ENCODE measurements at places on chromosomes 1 and 21.

DNA sequence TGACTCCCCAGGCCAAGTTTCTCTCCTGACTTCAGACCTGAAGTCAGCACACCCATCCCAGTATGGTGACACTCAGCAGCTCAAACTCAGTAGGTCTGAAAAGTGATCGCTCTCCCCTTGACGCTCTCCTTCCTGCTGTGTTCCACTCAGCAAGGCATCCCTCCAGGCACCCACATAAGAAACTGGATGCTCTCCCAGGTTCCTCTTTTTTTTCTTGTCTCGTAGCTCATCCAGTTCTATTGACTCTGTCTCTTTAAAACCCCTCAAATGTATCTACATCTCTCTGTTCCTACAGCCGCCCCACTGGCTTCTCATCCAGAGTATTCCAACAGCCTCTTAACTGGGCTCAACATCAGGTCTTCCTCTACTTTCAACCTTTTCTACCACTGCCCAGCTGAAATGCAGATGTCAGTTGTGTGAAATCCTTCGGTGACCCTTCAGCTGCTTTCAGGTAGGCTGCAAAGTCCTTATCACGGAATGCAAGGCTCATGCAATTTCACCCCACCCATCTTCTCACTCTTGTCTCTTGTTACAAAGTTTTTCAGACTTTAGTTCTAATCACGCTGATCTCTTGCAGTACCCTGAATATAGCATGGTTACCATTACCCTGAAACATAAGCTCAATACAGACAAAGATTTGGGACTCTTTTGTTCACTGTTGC, 286.2 kb upstream of the POU3F1 start:
- no peak for DNase-seq

DNA sequence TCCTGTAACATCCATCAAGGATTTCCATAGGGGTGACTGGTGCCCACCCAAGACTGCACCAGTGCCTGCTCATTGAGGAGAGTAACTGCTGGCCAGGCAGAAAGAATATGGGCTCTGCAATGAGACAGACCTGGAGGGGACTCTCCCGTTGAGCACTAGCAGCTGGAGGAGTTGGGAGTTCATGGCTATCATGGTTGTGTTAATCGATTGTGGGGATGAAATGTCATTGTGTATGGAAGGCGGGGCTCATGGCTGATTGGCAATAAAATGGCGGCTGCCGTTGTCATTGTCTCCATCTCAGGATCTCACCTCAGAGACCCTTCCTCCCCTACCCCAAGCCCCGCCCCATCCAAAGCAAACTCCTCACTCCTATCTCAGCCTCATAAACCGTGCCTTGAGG, 3.9 kb downstream of the TMEM125 start:
- DNase-seq = no peak

GRCh38 chr1:40014253-40014706, 26.2 kb upstream of the CAP1 start:
- DNase-seq = no peak

GRCh38 chr1:175797576-175797975, 54.2 kb upstream of the TNR start:
- DNase-seq = no peak

GRCh38 chr1:203327684-203328457, 22.6 kb downstream of the BTG2 start:
- peak; percentile 82 for DNase-seq

GRCh38 chr1:117830222-117830621, 99.2 kb downstream of the GDAP2 start:
- DNase-seq = no peak

GRCh38 chr21:35227786-35228185, 178.7 kb upstream of the RUNX1 start:
- DNase-seq = no peak

DNA sequence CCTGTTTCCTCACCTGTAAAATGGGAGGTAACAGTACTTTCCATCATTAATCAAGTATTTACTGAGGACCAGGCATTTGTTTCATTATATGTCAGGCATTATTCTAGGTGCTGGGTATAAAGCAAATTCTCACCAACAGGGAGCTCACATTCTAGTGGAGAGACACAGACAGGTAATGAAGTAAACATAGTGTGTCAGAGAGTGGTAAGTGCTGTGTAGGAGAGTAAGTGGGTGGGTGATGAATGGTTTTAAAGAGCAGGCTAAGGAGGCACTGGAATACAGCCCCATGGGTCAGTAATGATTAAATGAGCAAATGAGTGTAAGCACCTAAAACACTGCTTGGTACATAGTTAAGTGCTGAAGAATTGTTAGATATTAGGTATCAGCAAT, 60.4 kb downstream of the DNTTIP2 start:
- DNase-seq = no peak

DNA sequence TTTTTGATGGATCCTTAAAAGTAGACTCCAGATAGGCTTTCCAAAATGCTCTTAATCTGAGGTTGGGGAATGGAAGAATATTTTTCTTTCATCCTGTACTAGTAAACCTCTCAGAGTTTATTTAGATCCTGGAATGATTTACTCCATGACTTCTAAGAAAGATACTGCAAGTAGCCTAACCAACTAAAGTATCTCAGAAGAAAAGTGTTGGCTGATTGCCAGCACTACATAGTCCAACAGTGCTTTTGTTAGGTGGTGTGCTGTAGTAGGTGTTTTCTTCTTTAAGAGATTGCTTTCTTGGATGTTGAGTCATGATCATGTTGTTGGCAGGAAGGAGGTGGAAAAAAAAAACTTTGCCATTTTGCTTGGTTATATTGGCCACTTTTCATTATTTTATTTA, 119.8 kb downstream of the OSBPL9 start:
- peak; percentile 22 for DNase-seq

- no peak for DNase-seq
Measured at GRCh38 chr1:78687914-78688313, 38.3 kb downstream of the IFI44 start.

DNA sequence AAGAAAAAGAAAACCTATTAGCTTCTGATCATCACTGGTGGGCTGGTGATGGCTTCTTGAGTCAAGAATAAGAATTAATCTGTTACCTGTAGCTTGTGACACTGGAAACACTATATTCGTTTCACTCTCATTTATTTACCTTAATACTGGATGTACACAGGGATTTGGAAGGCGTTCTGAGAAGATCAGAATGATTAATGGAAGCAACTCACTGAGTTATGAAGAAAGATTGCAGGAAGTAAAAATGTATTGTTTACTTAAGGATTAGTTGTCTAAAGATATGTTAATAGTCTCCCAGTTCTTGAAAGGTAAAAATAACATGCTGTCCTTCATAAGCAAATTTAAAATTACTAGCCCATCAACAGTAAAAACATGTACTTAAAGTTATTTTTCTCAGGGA, 644.9 kb upstream of the NCAM2 start:
- no peak for DNase-seq

DNA sequence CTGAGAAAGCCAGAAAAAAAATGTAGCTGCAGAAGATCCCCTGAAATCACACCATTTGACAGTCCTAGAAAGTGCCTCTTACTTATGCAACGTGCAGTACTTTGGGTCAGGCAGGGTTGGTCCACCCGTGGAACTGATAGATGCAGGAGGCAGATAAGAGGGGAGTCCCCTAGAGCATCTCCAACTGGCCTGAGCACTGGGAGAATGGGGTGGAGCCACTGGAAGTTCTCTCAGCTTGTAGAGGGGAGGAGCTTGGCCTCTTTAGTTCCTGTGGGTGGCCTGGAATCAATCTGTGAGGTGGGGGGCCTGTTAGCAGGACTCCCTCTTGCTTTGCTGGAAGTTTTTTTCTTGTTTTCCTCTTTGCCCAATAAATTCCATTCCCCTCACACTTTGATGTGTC, 335.7 kb upstream of the NCAM2 start:
- DNase-seq = no peak

GRCh38 chr1:232473324-232473723, 156.6 kb downstream of the SIPA1L2 start:
- no peak for DNase-seq

GRCh38 chr1:36321119-36321951, 2.1 kb downstream of the EVA1B start:
- DNase-seq = no peak

DNA sequence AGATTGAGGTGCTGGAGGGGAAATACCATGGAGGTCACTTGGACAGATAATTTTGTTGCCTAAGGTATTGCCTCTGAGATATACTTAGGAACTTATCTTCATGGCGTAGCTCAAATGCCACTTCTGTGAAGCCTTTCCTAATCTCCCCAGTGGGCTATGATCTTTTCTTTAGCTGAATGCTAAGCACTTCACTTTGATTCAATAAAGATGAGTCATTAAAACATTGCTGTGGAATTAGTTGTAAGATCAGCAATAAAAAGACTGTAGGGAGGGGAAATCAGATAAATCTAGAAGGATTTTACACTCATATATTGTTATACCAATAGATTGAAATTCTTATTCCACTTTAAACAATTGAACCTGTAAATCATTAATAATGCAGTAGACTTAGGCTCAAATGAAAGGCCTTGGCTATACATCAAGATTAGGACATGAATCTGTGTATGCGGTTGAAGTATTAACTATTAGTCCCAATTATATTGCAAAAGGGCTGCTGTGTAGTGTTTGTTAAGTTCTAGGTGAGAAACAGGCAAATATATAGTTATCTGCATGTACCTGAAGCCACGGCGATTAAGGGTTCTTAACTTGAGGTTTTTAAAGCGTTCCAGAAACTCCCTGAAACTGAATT, 19.2 kb upstream of the MAGOH start:
- DNase-seq = no peak

DNA sequence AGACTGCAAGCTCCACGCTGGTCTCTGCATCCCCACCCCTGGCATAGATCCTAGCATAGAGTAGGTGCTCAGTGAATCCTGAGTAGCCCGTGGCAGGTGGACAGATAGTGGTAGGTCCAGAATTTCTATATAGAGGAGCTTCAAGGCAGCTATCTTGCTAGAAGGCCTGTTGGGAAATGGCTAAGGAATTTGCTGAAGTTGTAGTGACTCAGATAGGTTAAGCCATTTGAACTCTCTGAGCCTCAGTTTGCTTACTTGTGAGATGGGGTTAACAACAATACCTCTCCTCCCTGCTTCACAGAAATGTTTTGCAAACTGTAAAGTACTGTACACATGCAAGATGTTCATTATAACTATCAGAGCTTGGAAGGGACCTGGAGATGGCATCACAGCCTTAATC, 23.4 kb upstream of the EPHB2 start:
- no peak for DNase-seq

DNA sequence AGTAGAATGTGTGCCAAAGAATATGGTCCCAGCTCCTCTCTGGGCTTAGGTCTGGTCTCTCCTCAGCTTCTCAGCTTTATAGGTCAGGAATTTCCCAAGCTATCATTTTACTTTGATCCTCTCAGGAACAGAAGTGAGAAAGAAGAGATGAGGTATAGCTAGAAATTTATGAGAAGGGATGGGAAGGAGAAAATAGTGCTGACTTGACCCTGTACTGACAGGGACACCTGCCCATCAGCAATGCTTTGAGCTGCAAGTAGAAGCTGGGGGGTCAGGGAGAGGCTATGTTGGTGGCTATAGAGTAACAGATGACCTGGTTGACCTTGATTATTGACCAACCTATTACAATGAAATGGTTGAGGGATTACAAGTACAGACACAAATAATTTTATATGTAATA, 75.0 kb downstream of the XCL2 start:
- DNase-seq = no peak

DNA sequence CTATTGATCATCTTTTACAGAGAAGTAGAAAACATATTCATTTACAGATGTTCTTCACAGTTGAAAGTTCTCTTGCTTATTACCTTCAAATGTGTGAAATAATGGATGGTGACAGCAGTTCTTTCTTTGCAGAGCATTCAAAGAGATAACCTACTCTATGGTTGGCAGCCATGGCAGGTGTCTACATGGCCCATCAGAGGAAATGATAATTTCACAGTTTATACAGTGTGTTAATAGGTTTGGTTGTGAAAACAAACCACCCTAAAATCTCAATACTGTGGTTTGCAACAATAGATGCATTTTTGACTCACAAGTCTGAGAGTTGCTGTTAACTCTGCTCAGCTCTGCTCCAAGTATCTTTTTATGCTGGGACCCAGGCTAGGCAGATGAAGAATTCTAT, 241.2 kb upstream of the SAMSN1 start:
- DNase-seq = no peak

GRCh38 chr21:41228492-41228891, 60.5 kb downstream of the BACE2 start:
- DNase-seq = no peak

GRCh38 chr1:214391873-214392645, 111.1 kb downstream of the SMYD2 start:
- DNase-seq = no peak

- DNase-seq = no peak
Measured at GRCh38 chr1:85563139-85563538, 17.4 kb upstream of the CCN1 start.

- DNase-seq = peak; percentile 76
Measured at GRCh38 chr1:230682274-230682673, 31.6 kb downstream of the AGT start.

DNA sequence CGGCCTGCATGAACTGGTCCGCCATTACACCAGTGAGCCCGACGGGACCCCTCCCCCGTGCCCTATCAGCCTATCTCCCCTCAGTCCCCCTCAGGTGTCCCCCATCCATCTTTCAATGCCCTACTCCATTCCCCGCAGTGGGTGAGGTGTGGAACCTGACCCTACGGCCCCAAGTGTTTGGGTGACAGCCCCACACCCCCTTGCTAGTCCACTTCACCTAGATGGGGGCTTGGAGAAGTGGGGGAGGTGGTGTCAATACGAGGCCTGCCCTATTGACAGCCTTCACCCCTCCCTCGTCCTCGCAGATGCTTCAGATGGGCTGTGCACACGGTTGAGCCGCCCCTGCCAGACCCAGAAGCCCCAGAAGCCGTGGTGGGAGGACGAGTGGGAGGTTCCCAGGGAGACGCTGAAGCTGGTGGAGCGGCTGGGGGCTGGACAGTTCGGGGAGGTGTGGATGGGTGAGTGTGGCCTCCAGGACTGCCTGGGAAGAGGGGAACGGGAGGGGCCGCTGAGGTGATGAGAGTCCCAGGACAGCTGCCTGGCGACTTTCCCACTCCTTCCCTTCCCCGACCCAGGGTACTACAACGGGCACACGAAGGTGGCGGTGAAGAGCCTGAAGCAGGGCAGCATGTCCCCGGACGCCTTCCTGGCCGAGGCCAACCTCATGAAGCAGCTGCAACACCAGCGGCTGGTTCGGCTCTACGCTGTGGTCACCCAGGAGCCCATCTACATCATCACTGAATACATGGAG, 15.7 kb upstream of the HDAC1 start:
- no peak for DNase-seq
